ENCODE measurements at places on chromosomes 3 and 15.
A peak's percentile ranks its signal among the peaks of the same experiment; 100 is the strongest.

DNA sequence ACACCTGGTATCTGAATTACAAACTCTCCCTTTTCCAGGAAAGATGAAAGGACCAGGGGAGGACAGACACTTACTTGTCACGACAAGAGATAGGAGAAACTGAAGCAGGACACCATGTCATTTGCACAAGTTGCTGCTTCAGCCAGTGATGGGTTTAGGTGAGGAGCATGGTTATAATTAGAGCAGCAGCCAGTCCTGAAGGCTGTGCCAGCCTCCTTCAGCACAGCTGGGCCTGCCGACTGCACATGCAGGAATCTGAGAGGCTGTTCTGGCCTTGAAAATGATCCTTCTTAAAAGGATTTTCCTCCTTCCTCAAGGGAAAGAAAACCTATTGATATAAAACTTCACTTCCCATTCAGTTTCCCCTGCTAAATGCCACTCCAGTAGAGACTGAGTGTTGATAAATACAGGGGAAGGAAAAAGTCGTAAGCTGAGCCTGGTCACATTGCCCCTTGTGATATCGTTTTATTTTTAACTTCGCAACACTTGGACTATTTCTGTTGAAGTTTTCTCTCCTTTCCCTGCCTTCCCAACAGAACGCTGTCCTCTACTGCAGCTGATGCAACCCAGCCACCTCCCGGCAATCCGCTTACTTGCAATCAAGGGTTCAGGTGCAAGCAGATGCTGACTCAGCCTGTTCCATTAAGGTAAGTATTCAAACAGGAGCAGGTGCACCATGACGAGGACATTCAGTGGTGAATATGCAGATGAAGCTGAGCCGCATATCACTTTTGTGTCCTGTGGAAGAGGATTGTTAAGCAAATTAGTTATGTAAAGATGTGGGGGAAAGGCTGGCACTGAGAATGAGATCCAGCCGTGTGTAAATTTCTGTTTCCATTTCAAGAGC lies at the start of gene FBXO40:
Gene FBXO40 (plus strand): TSS at position 524 of the 847 bp plus-strand sequence. CDS start 27,197 bp downstream, outside the sequence.
- DNase-seq: no peak

- peak; percentile 83 for DNase-seq
These were observed 19.1 kb upstream of the XYLB start for GRCh38 chr3:38327335-38328009.

DNA sequence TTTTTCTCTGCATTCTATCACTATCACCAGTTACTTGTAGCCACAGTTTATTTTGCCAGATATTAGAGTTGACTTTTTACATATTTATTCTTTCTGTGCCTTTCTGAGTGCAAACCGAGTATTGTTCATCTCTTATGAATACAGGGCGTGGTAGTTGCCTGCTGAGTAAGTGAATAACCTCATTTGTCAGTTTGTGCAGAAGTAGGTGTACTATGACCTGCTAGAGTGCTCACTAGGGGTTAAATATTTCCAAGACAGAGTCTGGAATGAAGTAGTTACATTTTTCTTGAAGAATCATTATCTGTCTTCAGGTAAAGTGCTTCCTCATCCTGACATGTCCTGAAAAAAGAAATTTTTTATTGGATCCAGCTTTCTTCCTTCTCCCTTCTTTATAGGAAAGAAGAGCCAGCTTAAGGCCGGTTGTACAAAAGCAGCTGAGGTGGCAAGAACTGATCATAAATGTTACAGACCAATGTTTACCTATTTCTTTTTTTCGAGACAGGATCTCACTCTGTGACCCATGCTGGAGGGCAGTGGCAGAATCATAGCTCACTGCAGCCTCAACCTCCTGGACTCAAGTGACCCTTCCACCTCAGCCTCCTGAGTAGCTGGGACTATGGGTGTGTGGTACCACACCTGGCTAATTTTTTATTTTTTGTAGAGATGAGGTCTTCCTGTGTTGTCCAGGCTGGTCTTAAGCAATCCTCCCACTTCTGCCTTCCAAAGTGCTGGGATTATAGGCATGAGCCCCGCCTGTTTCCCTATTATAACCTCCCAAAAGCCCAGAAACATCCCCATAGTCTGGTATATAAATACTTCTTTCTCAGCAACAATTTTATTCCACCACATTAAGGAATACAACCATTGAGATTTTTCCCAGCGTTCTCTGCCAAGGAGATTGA lies 182.5 kb downstream of the TPRG1 start:
- no peak for DNase-seq

DNA sequence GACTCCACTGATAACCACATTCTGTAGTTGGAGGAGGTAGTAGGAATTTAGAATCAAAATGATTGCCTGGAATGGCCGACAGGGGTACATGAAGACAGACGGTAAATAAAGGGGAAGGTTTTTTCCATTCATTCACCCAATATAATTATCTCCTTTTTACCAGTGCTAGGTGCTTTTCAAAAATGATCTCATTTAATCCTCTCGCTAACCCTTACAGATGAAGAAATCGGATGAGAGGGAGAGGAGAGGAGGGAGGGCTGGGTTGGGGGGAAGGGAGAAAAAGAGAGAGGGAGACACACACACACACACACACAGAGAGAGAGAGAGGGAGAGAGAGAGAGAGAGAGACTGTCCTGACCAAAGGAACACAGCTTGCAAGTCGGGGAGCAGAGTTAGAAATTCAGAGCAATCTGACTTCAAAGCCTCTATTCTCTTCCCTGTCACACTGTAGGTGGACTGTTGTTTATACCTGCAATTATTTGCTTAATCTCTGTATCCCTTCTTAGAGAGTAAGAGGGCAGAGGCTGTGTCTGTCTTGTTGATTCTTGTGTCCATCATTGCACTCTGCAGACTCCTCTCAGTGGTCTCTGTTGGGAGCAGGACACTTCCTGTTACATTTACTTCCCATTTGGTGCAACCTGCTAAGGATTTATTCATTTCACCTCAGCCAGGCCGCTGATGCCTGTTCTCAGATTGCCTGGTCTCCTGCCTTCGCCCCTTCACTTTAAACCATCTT lies 18.7 kb upstream of the PAQR9 start:
- DNase-seq: no peak

DNA sequence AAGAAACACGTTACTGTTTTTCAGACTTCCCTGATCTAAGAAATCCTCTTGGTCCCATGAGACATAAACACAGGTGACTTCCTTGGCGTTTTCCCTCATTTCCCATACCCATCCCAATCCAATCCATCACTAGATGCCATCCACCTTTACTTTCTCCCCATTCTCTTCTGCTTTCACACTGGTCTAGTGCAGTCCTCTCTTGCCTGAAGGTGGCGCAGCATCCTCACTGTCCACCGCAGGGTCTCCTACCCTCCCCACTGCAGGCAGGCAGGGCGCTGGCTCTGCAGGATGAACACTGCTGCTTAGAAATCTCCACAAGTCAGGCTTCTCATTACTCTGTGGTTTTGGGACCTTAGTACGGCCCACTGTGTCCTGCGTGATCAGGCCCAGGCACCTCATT lies 58.2 kb downstream of the RAB7A start:
- DNase-seq: no peak

GRCh38 chr3:183586477-183586876 lies 31.0 kb upstream of the KLHL6 start:
- no peak for DNase-seq

GRCh38 chr3:170848292-170848917 lies 21.6 kb downstream of the RPL22L1 start:
- DNase-seq: peak; percentile 55

DNA sequence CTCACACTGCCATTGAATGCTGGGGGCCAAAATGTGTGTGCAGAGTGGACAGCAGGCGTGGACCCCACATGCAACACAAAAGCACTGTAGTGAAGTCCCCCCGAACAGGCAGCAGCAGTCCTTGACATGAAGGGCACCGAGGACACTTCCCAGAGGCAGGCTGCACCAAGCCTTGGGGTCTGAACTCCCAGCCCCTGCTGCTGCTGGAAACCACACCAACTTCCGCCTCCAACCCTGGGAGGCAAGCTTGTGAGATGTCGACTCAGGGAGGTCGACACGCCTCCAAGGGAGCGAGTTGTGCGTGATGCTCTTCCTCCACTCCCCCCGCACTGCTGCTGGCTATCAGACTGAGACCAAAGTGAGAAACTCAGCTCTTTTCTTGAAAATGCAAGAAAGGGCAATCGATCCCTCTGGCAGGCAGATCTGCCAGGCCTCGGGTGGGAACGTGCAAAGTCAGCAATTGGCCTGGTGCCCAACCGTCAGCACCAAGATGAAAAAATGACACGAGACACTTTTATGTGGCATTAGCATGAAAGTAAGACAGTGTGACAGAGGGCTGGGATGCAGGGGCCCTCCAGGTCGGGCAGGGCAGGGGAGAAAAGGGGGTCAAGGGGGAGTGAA lies 43.6 kb downstream of the WHAMM start:
- no peak for DNase-seq

- DNase-seq: peak; percentile 94
These were observed 121.2 kb downstream of the MECOM start for GRCh38 chr3:169542331-169542751.

DNA sequence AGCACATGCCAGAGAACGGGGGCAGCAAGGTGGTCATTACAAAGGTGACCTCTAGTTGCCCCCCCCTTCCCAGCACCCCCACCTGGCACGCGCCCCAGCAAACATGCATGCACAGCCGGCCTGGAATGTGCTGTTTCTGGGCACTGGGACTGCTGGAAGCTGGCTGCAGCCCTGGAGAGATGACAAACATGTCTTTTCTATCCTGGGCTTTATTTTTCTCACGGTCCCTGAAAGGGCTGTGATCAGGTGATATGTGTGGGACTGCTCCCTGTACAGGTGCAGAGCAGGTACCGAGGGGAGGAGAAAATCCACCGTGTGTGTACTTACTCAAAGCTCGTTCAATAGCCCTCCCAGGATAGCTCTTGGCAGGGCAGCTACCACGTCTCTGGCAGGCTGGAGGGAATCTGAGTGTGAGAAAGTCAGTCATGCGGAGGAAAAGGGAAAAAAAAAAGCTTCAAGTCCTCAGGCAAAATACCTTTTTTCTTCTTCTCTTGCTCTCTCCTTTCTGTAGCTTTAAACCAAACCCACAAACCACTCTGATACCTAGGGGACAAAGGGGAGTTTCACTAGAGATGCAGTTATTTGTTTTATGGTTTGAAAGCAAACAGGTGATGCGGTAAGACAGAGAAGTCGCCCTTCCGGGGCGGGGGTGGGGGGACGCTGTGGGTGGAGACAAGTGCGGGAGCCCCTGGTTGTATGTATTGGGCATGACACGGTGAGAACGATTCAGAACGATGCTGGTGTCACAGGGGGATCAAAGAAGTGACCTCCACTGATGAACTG lies 5.0 kb upstream of the HES1 start:
- DNase-seq: peak; percentile 43

DNA sequence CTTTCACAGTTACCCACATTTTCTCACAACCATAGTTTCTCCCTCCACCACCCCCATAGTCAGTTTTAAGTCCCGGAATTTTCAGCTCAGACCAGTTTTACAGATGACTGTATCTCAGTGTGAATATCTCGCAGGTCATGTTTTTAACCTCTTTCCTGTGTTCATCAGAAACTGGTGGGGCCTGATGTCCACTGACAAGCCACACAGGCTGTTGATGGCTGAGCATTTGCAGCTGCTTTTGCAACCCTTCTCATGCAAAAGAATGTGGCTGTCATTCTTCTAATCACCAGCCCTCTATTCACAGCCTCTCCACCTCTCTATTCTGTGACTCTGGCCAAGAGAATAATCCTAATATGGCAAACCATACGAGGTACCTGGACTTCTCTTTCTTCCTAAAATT lies 8.5 kb downstream of the GYG1 start:
- DNase-seq: no peak

- no peak for DNase-seq
These were observed 118.3 kb downstream of the MTHFS start for GRCh38 chr15:79778378-79778990.

DNA sequence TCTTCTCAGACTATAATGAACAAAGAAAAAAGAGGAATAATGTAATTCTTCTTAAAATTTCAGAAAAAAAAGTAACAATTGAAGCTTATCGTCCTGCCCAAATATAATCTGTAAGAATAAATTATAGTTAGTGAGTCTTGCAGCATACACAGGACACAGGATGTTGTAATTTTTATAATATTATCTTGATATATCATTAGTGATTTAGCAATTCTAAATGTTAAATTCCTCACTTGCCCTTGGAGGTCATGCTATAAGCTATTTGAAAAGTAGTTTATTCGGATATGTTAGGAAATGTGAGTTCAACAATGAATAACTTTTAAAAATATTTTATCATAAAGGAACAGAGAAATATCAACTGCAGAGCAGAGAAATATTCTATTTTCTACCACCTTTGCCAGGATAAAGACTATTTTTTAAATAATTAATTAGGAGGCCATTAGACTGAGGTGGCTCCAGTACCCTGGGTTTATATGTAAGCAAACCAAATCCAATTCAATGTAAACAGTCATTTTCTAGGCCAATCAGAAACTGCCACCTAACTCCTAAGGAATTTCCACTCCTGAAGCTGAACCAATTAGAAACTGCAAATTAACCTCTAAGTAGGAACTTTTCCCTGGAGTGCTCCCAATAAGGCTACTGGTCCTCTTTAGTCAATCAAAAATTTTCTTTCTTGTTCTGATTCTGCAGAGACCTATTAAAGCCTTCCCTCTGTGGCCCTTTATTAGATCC lies 1109.3 kb downstream of the ROBO2 start:
- no peak for DNase-seq
